ENCODE measurements at places on chromosomes 12 and 14.
A peak's percentile ranks its signal among the peaks of the same experiment; 100 is the strongest.

GRCh38 chr14:39266525-39266870 is 32.8 kb downstream of the MIA2 start:
- DNase-seq: no peak

DNA sequence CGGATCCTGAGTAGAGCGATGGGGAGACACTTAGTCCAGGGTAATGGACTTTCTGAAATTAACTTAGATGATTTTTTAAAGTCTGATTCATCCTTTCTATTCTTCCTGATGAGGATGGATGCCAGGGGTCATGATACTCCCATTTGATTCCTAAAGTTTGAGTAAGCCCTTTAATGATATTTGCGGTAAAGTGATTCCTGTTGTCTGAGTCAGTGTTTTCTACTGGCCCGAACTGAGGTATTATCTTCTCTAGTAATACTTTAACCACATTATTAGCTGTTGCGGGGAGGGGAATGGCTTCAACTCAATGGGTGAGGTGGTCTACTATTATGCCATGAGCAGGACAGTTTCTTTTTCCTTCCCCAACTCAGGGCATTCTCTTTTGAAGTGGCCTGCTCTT is 111.6 kb downstream of the RIN3 start:
- DNase-seq: no peak

- DNase-seq: no peak
Measured at GRCh38 chr14:76937181-76938091, 91.1 kb downstream of the IRF2BPL start.

DNA sequence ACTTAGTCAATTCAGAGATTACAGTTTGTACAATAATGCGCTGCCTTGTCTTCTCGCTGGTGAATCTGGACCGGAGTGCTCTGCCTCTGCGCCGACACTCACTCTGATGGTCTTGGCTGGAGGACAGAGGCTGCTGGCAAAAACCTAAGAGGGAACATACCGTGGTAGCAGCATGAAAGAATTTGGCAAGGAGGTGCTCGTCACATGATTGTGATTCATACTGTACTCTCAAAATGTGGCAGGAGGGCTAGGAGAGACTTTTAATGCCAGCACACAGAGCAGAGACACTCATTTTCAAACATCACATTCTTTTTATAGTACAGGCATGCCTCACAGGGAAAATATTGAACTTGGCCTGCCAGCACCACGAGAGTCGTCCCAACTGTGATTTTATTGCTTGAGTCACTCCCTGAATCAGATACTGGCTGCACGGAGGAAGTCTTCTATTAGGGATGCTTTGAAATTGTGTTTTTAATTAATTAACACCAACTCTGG is 67.8 kb downstream of the HMGA2 start:
- no peak for DNase-seq

- no peak for DNase-seq
Measured at GRCh38 chr12:34119366-34119765, 97.1 kb downstream of the ALG10 start.

DNA sequence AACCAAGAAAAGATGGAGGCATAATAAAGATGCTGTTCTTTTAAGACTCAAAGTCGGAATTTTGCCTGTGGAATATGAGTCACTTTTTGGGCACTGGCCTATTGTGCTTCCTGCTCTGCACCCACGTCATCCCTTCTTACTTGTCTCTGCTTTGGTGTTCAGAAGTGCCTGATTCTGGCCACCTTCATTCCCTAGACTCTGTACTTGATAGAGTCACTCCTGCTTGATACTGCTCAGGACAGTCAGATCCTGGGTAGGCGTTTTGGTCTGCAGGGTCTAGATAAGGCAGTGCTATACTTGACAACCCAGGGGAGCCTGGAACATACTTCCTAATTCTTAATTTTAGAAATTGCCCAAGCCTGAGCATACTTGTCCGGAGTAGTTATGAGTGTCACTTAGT is 1.9 kb downstream of the LRRK2 start:
- DNase-seq: no peak

DNA sequence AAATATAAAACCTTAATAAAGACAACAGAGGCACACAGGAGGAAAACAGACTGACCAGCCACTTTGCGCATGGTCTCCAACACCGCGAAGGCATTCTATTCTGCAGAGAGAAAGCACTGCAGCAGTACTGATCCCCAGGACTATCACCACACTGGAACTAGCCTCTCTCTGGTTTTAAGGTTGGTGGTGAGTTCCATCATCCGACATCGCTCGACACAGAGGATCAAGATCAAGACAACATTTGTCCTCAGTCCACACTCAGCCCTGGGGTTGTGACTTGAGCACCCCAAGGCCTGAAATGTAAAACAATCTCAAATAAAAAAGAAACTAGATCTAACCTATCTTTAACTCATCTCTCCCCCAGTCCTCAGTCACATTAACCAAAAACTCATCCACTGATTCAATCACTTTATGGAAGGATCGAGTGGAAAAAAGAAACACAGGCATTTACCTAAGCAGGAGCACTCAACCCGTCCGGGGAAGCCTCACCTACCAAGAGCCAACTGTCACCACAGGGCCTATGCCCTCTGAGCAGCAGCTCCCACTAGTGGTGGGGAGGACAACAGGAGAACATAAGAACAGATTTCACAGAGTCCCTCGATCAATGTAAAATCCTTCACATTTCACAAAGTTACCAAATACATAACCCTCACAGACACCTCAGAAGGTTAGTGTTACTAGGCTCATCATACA is 17.7 kb downstream of the STXBP6 start:
- DNase-seq: no peak

- peak; percentile 33 for DNase-seq
Measured at GRCh38 chr14:96038920-96039632, at the start of gene C14orf132. Gene C14orf132, plus strand, starts transcription at chr14:96039362. Its CDS starts 139 bp downstream, at chr14:96039501.

DNA sequence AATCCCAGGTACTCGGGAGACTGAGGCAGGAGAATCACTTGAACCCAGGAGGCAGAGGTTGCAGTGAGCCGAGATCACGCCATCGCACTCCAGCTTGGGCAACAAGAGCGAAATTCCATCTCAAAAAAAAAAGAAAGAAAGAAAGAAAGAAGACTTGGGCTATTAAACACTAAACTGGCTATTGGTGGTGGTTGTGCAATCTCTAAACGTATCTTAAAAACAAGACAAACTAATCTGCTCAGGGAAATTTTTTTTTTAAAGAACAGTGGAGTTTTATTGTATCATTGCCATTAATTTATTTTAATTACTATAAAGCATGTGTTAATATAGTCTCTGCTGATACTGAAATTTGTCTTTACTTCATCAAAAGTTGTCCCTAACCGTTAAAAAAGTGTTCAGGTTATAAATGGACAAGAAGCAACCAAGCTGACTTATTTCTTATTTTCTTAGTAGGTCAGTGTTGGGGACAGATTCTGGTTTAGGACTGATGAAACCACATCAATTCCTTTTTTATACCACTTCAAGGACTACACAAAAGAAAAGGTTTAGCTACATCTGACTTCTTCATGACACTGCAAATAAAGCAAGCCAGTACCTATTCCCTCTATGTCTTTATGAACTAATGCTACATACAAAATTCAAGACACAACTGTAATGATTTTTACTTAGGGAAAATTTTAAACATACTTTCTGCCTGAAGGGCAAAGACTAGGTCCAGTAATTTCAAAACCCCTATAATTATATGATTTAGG is 68.7 kb upstream of the KRAS start:
- no peak for DNase-seq

DNA sequence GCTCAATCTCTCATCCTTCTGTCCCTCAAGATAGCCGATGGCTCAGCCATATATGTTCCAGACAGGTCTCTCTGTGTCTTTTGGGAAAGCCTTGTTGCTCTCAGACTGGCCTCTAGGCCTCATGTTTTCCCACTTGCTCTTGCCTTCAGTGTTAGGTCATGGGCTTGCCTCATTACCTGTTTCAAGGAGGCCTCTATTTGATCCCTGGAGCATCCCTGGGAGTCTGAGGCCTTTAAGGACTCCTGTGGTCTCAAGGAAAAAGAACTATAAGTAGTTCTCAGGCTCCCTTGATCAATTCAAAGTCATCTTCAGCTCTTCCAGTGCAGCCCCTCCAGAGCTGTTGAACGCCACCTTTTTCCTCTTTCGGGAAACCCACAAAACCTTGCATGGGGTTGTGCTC is 47.9 kb downstream of the NTF3 start:
- DNase-seq: no peak

- no peak for DNase-seq
Measured at GRCh38 chr14:36690311-36691040, 28.8 kb downstream of the PAX9 start.

GRCh38 chr12:11162502-11162901 is 8.5 kb upstream of the SMIM10L1 start:
- no peak for DNase-seq

DNA sequence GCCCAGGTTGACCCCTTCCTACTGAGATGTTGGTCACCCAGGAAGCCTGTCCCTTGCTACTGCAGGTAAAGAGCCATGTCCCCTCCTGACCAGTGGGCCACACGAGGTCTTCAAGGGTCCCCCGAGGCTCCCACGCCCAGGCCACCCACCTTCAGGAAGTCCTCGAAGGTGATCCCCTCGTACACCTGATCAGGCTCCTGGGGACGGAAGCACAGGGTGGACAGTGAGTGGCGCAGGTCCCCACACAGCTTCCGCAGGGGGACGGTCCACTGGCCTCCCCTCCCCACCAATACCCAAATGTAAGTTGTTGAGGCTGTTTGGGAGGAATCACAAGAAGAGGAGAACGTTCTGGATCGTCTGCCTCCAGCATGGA is 57.4 kb downstream of the TESC start:
- DNase-seq: no peak

- no peak for DNase-seq
Measured at GRCh38 chr12:12979731-12980259, 20.3 kb downstream of the HEBP1 start.
